SK-N-MC (cell line): ENCODE measurements at places on chromosomes 6 and 20.

- DNase-seq = no peak
These were observed 62.8 kb downstream of the SYNJ2 start for GRCh38 chr6:158044525-158044888.

- DNase-seq = no peak
These were observed 146.9 kb downstream of the KHDC1L start for GRCh38 chr6:73078333-73078862.

- DNase-seq = no peak
These were observed 99.3 kb upstream of the PROKR2 start for GRCh38 chr20:5416086-5416485.

- no peak for DNase-seq
These were observed 254.9 kb downstream of the TAF4 start for GRCh38 chr20:61810738-61811135.

DNA sequence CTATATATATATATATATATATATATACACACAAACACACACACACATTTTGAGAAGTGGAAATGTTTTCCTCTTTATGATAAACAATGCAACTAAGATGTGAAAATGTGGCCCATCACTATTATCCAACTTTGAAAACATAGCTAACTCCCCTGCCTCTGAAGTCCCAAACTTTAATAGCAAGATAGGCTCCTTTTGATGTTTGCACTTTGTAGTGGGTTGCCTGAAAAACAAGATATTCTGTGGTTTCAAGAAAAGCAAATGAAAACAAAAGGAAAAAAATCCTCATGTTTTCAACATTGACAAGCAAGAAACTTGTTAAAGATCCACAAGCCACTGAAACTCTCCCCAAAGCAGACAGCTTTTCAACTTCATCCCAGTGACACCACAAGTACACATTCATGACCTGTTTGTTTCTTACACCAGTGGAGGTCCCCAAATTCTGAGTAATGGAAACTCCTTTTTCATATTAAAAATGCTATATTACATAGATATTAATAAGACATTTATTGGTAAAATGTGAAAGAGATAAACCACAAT lies 90.0 kb downstream of the IPCEF1 start:
- DNase-seq = no peak

- DNase-seq = no peak
These were observed 13.5 kb upstream of the PDE10A start for GRCh38 chr6:165676435-165677068.

DNA sequence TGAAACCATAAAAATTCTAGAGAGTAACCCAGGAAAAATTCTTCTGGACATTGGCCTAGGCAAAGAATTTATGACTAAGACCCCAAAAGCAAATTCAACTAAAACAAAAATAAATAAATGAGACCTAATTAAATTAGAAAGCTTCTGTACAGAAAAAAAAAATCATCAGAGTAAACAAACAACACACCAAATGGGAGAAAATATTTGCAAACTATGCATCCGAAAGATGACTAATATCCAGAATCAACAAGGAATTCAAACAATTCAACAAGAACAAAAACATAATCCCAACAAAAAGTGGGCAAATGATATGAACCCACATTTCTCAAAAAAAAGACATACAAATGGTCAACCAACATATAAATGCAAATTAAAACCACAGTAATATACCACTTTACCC lies 242.6 kb upstream of the CDYL start:
- DNase-seq = no peak

DNA sequence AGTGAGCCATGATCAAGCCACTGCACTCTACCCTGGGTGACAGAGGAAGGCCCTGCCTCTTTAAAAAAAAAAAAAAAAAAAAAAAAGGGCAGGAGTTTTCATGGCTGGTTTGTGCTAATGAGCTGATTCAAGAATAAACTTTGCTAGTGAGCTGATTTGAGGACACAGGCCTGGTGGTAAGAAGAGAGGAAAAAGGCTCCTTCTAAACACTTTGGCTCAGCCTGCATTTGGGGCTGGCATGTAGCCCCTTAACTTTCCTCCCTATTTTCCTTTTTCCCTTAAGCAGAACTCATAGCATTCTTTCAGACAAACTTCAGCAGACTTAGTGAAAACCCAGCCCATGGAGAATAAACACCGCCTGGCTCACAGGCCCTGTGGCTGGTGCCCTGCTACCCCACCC lies 432.7 kb downstream of the PTPRT start:
- DNase-seq = no peak

DNA sequence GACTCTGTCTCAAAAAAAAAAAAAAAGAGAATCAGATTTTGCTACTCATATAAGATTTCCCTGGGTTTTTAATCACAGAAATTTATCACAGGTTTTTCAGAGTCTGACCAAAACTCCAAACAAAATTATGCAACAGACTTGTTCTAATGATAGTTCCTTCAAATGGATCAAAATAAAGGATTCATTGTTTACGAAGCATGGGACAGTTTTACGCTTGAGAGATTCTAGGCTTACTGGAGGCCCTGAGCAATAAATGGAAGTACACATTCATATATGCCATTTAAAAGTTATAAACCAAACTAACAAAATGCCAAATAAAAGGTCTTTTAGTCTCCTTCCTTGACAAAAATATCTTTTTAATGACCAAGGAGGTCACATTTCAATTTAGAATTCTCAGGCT lies 245.1 kb upstream of the KCNQ5 start:
- DNase-seq = no peak

GRCh38 chr20:56689318-56689717 lies 60.2 kb downstream of the TFAP2C start:
- DNase-seq = no peak
